CD4-positive, alpha-beta T cell treated with Interleukin-1 beta for 1 hour (primary cell): ENCODE measurements at places on chromosomes 5 and 9.

DNA sequence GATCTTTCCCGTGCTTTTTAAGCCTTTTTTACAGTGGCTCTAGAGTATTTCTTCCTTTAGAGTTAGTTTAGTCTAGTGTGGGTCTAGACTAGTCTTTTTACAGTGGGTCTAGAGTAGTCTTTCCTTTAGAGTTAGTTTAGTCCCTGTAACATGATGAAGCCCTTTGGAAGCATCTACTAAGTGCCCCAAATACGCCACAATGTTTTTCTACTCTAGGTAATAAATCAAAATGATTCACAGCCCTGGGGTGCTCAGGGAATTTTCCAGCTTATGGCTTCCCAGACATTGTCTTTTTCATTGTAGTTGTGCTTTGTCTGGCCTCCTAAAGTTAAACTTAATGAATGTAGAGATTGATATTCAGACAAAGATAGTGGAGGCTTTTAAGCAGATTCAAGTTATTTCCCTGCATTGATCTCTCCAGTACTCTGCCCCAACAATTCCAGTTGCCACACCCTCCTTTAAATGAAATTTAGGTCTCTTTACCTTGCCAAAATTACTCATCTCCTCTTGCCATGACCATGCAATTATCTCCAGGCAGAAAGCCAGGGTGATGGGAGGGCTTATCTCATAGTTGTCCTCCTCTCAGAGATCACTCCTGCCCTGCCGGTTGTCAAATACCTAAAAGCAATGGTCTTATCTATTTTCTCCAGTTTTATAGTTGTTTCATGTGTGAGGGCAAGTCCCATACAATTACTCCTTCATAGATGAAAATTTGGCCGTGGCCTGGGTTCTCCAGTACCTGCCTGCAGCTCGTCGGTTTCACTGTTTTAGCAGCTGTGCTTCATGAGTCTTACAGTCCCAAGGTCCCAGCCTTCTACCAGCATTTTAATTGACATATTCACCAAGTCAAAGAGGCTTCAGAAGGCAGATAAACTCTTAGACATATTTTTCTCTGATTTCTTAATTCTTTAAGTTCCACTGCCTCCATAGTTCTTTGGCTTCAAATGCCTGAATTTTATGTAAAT lies 794.0 kb upstream of the COX7C start:
- no peak for DNase-seq

DNA sequence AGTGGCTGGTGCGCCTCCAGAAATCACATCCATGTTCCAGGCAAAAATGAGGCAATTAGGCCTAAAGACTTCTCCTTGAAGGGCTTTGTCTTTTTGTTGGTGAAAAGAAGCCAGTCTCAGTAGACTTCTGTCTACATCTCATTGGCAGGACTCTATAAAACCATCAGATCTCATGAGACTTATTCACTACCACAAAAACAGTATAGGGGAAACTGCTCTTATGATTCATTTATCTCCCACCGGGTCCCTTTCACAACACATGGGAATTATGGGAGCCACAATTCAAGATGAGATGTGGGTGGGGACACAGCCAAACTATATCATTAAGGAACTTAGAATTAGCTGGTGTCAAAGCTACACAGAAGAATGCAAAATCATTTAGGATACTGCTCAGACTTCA lies 77.7 kb upstream of the SNX2 start:
- no peak for DNase-seq

DNA sequence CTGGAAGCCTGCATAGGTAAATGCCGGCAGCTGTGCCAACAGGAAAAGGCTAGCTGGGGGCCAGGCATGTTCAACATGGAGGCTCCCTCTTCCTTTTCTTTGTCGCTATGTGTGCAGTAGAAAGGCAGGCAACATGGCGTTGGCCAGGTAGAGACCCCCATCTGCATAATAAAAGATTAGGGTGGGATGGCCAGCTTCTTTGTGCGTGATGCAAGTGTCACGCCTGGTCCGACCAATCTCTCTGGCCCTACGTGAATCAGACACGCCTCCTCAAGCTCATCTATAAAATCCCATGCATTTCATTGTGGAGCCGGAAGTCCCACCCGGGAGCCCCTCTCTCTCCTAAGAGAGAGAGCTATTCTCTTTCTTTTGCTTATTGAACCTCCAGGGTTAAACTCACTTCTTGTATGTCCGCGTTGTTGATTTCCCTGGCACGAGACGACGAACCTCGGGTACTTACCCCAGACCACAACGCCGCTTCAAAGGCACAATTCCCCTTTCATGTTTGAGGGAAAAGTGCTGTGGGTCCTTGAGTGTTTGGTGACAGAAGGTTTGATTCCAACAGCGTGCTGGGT lies 25.0 kb upstream of the C5orf47 start:
- no peak for DNase-seq

DNA sequence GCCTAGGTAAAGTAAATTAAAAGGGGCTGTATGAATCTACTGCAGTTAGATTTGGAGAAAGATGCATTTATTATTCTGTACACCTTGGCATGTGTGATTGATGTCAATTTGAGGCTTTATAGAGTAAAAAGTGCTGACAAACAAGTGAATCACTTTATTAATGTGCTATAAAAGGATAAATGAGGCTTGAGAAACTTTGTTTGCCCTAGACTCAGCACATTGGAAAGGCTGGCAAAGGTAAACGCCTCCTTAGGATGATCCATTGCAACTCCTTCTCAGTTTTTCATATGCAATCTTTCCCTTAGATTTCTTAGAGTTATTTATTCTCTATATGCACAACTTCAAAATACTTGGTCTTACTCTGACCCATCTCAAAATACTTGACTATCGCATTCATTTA lies 369.0 kb downstream of the HINT1 start:
- no peak for DNase-seq

DNA sequence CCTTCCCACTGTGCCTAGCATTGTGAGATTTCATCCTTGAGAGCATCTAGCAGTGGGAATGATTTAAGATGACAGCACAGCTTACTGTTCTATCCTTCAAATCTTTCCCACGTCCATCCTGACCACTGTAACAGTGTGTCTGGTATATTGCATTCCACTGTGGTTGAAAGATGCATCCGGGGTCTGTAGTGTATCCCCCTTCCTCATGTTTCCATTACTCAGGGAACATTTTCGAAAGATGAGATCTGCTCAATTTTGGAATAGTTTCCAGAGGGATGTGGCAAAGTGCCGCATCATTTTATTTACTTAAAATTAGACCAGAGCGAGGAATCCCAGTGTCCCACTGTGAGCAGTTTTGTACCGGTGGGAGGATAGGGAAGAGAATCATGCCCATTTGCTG lies 407.1 kb upstream of the PAPPA start:
- no peak for DNase-seq
